Gastroesophageal sphincter (tissue), 4 donors: ENCODE measurements at places on chromosomes 11 and 22.

GRCh38 chr11:134513585-134514120 lies 101.6 kb upstream of the B3GAT1 start:
- ATAC-seq, result no peak

- peak; percentile 62 for ATAC-seq
Observed at GRCh38 chr11:62445314-62445740, 26.5 kb downstream of the SCGB1A1 start.

- no peak for ATAC-seq
Observed at GRCh38 chr11:2718817-2719438, 19.1 kb upstream of the KCNQ1OT1 start.

DNA sequence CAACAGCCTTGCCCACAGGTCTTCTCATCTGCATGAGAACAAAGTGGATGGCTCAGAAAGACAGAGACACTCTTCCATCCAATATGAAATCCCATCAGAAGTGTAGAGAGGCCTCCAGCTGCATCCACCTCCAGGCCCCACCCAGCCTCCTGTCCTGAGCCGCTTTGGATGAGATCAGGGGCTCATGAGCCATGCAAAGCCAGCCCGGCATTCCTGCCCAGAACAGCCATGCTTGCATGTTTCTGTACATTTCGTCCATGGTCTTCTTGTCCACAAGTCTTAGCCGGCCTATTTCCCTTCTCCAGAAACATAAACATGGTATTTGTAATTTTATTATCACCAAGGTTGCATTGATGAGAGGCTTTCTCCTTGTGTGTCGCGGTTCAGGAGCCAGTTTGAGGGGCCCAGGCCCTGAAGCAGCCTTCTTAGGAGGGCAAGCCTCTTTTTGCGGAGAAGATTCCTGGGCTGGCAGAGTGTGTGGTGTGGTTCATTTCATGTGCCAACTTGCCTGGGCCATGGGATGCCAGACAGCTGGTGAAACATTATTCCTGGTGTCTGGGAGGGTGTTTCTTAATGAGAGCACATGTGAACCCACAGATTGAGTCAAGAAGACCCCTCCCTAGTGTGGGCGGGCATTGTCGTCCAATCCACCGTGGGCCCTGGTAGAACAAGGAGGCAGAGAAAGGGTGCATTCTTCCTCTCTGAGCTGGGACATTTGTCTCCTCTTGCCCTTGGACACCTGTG lies 928.9 kb downstream of the TBC1D22A start:
- ATAC-seq, result no peak

DNA sequence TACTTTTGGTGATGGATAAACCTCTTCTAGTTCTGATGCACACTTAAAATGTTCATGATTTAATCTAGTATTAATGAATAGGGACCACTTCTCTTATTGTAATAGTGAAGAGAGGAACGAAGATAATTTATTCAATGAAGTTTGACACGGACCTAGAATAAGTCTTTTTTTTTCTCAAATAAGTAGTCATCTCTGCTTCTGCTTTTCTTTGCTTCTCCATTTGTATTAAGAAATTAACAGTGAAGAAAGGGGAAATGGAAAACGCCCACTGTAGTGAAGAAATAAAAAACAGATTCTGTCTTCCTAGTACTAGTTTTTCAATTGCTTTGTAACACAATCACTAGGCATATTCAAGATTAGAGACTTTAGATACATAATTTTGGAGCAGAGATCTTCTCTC lies 73.0 kb downstream of the CD44 start:
- peak; percentile 36 for ATAC-seq

DNA sequence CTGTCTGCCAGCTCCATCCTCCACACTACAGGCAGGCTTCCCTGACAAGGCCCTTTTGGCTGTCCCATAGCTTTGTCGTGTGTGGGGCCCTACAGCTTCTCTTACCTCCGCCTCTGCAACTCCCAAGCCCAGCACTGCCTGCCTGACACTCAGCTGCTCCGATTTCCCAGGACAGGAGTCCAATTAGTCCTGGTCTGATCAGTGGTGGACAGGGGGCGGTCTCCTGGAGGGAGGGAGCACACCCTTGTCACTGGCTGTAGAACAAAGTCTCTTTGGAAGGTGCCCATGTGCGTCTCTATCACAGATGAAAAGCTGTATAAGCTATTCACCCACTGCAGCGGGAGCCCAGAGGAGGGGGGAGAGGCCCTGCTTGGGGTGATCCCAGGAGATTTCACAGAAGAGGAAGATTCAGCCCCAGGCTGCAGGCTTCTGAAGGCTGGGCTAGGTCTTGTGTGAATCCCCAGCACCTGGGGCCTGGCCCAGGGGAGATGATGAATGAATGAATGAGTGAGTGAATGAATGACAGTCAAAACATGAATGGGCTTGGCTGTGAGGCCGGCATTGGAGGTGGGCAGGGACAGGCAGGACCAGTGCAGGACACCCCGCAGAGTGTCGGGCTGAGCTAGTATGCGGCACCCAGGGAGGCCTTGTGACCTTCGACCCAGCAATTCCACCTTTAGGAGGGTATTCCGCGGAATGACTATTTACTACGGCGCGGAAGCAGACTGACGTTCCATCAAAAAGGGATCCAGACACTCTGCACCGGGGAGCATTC lies 142.4 kb downstream of the CACNA1I start:
- ATAC-seq, result no peak

DNA sequence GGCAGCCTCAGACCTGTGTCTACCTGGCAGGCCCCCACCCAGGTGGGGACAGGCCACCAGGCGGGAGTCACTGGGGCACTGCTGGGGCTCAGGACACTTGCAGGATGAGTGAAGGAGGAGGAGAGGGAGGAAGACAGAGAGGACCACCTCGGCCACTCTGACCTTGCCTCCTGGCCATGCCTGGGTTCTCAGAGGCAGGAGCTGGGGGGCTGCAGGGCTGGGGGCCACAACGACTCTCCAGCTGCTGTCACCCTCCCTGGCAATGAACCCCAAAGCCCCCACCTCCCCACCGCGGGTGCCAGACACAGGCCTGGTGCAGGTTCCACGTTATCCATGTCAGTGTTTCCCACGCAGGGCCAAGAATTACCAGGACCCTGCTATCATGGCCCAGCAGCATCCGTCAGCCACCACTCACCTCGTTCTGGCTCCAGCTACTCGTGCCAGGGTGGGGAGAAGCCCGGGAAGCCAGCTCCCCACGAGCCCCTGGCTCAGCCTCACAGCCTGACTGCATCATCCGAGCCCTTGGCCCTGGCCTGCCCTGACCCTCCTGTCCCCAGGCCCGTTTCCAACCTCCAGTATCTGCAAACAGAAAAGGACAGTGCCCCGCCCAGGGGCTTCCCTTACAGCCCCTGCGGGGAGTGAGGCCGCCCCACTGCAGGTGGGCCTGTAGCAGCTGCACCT lies 62.4 kb downstream of the BRD1 start:
- no peak for ATAC-seq

GRCh38 chr22:30502153-30502552 lies 3.3 kb downstream of the SEC14L4 start:
- no peak for ATAC-seq

GRCh38 chr11:70088735-70089250 lies 10.7 kb downstream of the ANO1 start:
- no peak for ATAC-seq

GRCh38 chr11:69934861-69935494 lies 115.8 kb upstream of the FGF3 start:
- no peak for ATAC-seq

DNA sequence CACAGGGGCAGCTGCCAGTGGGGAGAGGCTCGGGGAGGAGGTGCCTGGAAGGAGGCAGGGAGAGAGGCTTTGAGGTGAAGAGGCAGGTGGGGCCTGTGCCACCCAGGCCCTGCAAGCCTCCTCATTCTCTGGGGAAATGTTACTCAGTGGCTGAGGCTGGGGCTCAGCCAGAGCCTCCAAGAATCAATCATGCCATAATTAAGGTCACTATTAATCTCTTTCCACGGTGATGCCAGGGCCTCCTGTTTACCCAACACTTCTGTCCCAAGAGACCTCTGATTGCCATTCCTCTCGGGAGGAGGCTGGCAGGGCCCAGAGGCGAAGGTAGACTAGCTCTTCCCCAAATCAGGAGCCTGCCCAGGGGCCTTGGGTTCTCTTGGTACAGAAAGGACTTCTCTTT lies 38.4 kb downstream of the GDPD5 start:
- no peak for ATAC-seq

GRCh38 chr22:24404561-24405275 lies 22.7 kb upstream of the ADORA2A start:
- ATAC-seq, result no peak

DNA sequence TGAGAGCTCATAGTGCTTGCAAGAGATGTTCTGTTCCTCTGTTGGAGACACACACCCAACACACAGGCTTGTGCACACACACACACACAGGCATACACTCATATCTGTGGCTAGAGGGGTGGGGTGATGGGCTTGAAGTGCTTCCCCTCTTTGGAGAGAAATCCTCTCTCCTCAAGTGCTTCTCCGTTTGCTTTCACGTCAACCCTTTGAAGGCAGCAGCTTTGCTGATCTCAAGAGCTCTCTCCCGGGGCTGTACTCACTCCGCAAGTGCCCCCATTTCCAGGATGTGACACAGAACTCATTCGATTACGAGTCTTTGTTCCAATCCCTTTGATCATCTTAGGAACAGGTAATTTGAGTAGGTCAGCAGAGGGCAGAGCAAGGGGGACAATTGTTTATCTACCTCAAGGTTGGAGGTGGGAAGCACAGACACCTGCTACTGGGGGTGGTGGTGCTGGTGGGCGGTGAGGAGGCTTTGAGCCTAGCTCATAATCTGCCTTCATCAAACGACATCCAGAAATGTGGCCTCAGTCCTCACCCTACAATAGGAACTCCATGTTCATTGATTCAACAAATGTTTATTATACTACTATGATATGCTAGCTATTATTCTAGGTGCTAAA lies 529.8 kb upstream of the CADM1 start:
- ATAC-seq, result no peak

DNA sequence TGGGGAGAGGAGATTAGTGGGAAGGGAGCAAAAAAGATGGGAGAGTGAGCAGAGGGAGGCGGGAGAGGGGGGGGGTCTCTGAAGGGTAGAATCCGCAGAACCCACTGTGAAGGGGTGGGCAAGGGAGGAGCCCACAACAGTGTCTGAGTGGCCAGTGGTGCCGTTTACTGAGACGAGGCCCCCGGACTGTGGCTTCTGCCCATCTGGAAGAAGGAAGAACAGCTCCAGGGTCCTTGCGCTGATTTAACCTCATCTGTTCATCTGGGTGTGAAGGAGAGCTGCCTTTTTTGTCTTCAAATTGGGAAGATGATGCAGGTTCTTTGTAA lies 45.7 kb upstream of the ANO1 start:
- no peak for ATAC-seq

DNA sequence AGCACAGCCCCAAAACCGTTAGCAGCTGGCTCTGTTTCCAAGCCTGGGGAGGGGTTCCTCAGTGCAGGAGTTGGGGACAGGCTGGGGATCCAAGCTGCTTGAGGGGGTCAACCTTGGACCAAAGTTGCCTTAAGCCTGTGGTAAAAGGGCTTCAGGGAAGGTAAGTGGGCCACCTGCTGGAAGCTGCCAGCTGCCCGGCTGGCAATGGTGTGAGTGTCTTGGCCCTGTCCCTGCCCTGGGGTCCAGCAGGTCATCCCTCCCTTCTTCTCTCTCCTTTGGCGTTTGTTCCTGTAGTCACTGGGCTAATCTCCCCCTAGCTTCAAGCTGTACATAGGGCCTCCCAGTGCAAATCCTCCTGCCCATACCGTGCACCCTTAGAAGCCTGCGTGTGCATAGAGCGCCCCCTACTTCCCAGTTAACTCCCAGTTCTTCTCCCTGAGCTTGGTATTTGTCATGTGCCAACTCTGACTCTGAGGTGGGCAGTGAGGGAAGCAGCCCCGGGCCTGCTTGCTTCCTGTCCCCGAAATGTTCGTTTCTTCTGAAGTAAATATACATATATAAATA lies 4.4 kb downstream of the TMEM258 start:
- no peak for ATAC-seq

- no peak for ATAC-seq
Observed at GRCh38 chr11:95923439-95923727, 524 bp downstream of the MTMR2 start.

- ATAC-seq, result no peak
Observed at GRCh38 chr11:7320306-7320705, 68.6 kb downstream of the SYT9 start.

- ATAC-seq, result no peak
Observed at GRCh38 chr11:6270584-6271246, 11.1 kb downstream of the CCKBR start.

GRCh38 chr22:48720662-48721394 lies 1106.8 kb downstream of the BRD1 start:
- ATAC-seq, result no peak

GRCh38 chr22:40594924-40595323 lies 41.6 kb downstream of the MRTFA start:
- no peak for ATAC-seq

GRCh38 chr11:606245-606644 lies 9.5 kb downstream of the IRF7 start:
- peak; percentile 90 for ATAC-seq

DNA sequence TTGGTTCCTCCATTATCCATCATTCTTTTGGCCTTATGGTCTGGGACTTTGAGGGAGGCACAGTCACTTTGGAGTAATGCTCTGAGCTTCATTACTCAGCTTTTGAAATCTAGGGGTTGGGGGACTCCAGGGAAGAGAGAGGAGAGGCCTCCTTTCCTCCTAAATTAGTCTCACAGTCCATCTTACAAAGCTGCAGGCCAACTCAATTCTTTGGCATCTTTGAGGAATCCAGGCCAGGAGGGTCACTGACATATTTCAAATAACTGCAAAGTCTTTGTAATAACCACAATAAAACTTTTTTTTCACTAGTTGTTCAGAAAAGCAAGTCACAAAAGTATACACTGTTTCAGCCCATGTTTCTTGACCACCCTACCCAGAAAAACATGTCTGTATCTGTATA lies 73.3 kb upstream of the FAR1 start:
- ATAC-seq, result no peak

DNA sequence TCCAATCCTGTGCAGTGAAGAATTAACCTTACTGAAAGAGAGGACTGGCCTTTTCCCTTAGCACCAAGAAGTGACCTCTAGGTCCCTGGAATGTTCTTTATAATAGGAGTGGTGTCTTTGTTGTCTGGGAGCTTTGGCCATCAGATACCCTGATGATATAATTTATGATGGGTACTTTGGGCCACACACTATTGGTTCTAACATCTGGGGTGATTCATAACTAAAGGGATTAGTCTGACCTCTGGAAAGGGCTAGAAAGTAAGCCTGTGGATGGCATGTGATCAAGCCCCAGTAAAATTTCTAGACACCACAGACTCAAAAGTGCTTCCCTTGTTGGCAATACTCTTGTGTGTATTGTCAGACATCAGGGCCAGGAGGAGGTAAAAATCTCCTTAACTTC lies 891.2 kb downstream of the KCNA4 start:
- ATAC-seq, result no peak

- no peak for ATAC-seq
Observed at GRCh38 chr22:44127356-44127755, 53.4 kb upstream of the PARVG start.

GRCh38 chr22:23102002-23102655 lies 31.8 kb downstream of the GNAZ start:
- no peak for ATAC-seq
